ENCODE measurements at places on chromosomes 6 and 20.

GRCh38 chr20:37800618-37801017, 102.3 kb upstream of the VSTM2L start:
- no peak for DNase-seq

DNA sequence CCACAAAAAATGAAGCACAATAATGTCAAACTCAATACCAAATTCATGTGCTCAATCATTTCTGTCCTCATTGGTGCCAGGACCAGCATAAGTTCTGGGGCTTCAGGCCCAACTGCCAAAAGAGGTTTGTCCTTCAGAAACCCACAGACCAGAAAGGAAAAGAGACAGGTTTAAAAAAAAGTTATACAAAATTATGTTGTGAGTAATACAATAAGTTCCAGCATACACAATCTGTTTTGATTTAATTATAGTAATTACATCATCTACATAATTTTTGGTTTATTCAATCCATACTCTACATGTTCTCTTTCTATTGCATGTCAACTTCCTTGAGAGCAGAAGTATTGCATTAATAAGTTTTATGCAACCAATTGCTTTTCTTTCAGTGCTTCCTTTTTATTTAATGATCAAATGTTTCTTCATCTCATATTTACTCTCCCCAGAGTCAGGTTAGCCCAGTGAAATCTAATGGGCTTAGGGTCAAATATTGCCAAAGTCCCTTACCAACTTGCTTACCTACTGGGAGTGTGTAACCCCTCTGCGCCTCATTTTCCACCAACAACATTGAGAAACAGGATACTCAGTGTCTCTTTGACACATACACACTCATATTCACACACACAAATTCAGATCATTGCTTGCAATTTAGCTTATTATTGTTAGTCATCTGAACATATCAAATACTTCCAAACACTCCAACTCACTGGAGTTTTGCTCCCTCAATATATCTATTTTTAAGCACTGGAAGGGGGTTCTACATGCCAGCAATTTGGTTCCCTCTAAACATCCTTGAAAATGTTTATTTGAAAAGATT, 424.4 kb upstream of the MARCKS start:
- no peak for DNase-seq

DNA sequence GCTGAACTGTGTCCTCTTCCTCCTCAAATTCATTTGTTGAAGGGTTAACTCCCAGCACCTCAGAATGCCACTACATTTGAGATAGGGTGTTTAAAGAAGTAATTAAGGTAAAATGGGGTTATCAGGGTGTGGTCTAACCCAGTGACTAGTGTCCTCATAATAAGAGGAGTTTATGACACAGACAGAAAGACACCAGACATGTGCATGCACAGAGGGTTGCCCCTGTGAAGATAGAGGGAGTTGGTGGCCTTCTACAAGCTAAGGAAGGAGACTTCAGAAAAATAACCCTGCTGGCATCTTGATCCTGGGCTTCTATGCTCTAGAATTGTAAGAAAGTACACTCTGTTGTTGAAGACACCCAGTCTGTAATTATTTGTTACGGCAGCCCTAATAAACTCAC, 24.9 kb upstream of the EDN1 start:
- no peak for DNase-seq

- DNase-seq: no peak
Measured at GRCh38 chr20:19624221-19624965, 133.7 kb upstream of the RIN2 start.

- no peak for DNase-seq
Measured at GRCh38 chr20:32945710-32946221, 58.5 kb downstream of the SUN5 start.
